AG09319 (cell line): ENCODE measurements at places on chromosomes 1 and 21.

- no peak for DNase-seq
Observed at GRCh38 chr1:22710701-22711049, at the start of gene EPHB2. EPHB2 (plus strand) TSS chr1:22710839; CDS start chr1:22710983, 144 bp downstream.

DNA sequence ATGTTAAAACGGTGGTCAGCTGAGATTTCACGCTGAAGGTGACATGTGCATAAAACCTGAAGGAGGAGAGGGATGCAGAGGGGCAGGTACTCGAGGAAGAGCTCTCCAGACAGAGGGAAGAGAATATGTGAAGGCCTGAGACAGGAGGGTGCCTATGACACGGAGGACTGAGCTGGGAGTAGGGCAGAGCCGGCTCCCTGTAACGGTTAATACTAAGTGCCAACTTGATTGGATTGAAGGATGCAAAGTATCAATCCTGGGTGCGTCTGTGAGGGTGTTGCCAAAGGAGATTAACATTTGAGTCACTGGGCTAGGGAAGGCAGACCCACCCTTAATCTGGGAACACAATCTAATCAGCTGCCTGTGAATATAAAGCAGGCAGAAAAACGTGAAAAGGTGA lies 136.2 kb upstream of the SYT6 start:
- DNase-seq: no peak

DNA sequence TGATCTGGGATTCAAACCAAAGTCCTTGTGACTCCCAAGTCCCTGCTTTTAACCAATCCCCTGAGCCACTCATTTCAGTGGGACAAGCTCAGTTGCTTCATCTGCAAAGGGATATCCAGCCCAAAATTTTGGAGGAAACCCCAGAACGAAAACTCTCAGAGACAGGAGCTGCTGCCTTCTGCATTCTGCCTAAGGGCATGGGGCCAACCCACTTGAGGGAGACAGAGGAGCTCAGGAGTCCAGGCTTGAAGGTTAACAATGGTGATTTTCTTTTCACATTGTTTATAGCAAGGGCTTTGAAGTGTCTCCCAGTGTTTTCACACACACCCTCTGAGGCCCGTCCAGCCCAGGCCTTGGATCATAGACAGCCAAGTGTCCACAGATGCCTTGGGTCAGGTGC lies 148.1 kb upstream of the CTTNBP2NL start:
- no peak for DNase-seq

GRCh38 chr1:198175423-198176170 lies 18.8 kb downstream of the NEK7 start:
- no peak for DNase-seq

DNA sequence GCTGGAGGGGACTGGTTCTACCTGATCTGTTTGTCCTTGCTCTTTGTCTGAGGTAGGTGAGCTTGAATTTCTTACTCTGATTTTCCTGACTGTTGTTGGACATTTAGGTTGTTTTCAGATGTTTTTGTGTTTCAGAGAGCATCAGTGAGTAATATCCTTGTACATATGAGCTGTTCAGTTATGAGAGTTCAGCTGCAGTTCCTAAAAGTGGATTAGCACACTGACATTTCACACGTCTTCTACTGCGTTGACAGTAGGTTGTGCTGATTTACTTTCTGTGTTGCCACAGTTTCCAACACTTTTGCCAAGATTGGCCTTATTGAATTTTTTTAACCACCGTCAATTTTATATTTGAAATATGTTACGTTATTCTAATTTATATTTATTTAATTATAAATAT lies 27.7 kb downstream of the CXADR start:
- no peak for DNase-seq

DNA sequence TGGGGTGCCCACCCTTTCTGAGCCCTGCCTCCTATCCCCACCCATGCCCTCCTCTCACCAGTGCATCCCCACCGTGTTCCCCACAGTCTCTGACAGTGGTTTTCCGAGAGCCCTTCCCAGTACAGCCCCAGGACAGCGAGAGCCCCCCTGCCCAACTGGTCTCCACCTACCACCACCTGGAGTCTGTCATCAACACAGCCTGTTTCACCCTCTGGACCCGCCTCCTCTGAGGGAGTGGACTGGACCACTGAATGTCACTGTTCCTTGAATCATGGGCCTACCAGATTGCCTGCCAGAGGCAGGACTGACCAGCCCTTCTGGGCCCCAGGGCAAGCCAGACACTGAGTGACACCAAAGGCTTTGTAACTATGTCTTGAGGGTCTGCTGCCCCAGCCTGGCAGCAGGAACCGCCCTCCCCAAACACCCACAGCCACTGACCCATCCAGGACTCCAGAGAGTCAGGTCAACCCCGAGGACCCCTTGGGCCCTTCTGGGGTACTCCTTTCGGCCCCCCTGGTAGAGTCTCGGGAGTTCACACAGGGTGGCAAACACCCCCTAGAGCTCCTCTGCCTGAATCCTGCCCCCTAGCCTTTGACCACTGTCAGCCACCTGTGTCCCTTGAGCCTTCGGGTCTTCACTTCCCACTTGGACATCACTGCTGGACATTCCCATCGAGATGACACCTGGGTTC lies 3.3 kb downstream of the HYI start:
- no peak for DNase-seq

GRCh38 chr1:241485554-241485992 lies 34.0 kb downstream of the FH start:
- DNase-seq: no peak

- DNase-seq: no peak
Observed at GRCh38 chr1:212621949-212622305, 13.4 kb downstream of the ATF3 start.

DNA sequence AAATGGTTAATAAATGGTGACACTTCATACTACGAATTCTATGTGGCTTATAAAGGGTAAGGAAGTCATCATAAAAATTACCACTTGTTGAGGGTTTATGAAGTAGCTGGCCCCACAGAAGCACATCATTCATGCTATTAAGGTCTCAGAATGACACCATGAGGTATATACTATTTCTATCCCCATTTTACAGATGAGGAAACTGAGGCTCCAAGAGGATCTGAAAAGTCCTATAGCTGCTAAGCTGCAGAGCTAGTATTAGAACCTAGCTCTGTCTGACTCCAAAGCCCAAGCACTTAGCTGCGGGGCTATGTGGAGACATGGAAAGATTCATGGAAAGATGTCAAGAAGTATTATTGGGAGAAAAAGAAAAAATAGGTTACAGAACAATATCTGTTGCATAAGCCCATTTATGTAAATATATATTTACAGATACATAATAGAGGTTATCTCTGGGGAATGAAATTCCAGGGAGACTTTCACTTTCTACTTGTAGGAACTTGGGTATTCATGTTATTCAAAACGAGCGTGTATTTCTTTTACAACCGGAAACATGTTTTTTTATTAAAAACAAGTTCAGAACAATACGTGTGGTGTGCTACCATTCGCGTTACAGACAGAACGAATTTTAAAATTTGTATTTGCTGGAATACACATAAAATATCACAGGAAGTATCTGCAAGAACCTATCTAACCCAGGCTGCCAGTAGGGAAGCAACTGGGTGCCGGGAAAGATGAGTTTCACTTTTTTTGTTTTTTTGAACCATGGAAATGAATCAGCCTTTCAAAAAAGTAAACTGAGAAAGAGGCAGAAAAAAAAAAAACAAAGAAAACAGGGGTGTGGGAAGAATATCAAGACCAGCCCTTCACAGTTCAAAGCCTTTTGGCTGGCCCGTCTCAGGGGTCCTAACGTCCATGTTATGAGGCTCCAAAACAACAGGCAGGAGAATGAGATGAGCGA lies 13.4 kb downstream of the SPOCD1 start:
- DNase-seq: no peak

GRCh38 chr1:70411360-70411844 lies 334 bp downstream of the CTH start:
- DNase-seq: no peak

GRCh38 chr1:195584870-195585624 lies 1023.2 kb downstream of the KCNT2 start:
- no peak for DNase-seq
